ENCODE measurements at places on chromosomes 2 and 18.

- no peak for DNase-seq
Measured at GRCh38 chr2:46239175-46239846, 57.9 kb upstream of the EPAS1 start.

DNA sequence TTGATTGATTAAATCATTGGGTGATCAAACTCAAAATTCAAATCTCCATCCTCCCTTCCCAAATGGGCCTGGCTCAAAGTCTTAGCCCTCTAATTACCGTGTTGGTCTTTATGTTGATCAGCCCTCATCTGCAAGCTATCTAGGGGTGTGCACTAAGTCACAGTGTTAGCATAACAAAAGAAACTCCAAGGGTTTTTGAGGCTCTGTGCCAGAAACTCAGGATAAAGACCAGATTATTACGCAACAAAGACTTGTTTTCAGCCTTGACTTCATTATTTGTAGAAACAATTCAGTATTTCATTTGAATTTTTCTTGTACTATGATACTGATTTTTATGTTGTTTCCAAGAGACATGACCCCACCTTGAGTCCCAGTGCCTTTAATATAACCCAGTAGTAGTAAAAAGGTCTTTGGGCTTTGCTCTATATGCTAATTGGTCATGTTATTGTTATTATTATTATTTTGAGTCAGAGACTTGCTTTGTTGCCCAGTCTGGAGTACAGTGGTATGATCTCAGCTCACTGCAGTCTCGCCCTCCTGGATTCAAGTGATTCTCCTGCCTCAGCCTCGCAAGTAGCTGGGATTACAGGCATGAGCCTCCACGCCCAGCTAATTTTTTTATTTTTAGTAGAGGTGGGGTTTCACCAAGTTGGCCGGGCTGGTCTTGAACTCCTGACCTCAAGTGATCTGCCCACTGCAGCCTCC lies 13.9 kb downstream of the PSMD14 start:
- DNase-seq: no peak

- DNase-seq: no peak
Measured at GRCh38 chr2:72747344-72747743, 78.5 kb downstream of the EXOC6B start.

DNA sequence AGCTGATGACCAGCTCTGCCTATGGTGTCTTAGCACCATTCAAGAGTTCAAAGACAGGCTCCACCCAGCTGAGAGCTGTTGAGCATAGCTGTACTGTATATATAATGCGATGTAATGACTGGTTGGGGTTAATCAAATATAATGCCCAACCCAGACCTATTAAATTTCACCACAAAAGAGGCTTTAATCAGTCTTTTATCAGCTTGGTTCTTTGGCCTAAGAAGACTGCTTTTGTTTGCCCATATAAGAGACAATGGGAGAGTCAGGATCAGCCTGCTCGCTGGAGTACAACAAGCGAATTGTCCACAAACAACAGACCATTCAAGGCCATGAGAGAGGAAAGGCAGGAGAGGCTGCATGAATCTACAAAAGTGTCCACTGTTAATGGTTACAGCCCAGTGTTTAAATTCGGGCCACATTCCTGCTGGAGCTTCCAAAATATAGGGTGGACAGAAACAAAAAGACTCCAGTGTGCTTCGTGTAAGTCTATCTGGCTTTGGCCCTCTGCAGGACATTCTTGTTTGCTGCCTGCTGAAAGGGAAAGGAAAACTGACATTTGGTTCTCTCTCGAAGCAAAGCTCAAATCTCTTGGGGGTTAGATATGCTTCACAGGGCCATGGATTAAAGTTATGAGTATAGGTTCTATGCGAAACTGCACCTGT lies 299.0 kb upstream of the FBXO11 start:
- DNase-seq: no peak

DNA sequence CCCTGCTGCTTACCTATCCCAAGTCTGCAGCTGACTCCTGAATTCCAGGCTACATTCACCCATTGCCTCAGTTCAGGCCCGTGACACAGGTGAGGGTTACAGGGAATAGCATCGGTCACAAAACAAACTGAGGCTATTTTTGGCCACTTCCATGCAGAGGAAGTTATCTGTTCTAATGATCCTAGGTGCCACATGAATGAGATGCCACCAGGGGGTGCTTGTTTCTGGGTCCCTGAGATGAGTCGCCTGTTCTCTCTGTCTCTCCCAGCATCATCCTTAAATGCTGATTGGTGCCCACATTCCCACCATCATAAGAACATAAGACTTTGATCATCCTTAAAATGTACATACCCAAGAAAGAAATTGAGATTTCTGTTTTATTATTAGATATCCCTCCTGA lies 119.0 kb upstream of the CELF4 start:
- DNase-seq: no peak

All from glutamatergic neuron (in vitro differentiated cells).